ENCODE measurements at places on chromosomes 6 and 20.

DNA sequence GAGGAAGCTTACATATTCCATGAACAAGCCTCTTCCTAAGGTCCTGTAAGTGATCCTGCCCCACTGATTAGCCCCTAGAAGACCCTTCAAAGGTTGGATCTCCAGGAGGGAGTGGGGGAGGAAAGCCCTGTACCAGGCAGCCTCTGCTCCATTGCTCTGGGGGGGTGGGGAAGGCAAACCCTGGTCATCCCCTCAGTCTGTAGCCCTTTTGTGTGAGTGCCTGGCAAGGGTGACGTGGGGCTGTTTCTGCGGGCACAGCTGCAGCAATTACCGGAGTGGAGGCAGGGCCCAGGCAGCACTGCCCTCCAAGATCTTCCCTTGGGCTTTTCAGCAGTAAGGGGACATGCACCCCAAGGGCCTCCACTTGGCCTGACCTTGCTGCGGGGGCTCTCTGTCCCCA is at the start of gene MOG:
Gene MOG, plus strand, starts transcription at position 295 of the 400 bp plus-strand sequence. CDS start 118 bp downstream, outside the sequence.
- no peak for DNase-seq
- H3K36me3 ChIP-seq, result no peaks in the 10 kb centered on the region
- H3K4me3 ChIP-seq, result no peak within 1 kb of the TSS
- H3K4me1 ChIP-seq, result no peaks in the 10 kb centered on the region

- no peak overlapping the region for H3K4me3 ChIP-seq
- DNase-seq, result no peak
These were observed 5.4 kb downstream of the TRIM15 start for GRCh38 chr6:30168741-30169140.

GRCh38 chr6:26249957-26250697 is 114.9 kb upstream of the BTN3A2 start:
- peak; percentile 77 for DNase-seq
- H3K27ac ChIP-seq, result peak overlapping the region; percentile 74
- no peaks in the 10 kb centered on the region for H3K36me3 ChIP-seq

DNA sequence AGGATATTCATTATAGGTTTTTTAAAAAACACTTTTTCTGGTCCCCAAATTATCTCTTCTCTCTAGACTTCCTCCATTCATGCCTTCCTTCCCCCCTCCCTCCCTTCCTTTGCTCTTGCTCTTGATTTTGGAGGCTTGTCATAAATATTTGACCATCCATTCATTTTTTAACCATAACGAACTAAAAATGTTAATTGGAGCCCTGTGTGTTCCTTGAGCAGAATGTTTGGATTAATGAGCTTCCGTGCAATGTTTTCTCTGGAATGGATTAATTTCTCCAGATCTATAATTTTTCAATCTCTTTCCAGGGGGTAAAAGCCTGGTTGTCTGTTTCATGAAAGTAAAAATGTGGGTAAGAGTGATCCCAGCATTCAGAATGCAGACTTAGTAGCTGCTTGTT is 155.5 kb downstream of the ESR1 start:
- H3K4me3 ChIP-seq, result no peak overlapping the region
- DNase-seq, result no peak
- peaks cover 26% of the 10 kb centered on the region for H3K4me1 ChIP-seq
- no peak overlapping the region for H3K27ac ChIP-seq
- no peaks in the 10 kb centered on the region for H3K36me3 ChIP-seq

DNA sequence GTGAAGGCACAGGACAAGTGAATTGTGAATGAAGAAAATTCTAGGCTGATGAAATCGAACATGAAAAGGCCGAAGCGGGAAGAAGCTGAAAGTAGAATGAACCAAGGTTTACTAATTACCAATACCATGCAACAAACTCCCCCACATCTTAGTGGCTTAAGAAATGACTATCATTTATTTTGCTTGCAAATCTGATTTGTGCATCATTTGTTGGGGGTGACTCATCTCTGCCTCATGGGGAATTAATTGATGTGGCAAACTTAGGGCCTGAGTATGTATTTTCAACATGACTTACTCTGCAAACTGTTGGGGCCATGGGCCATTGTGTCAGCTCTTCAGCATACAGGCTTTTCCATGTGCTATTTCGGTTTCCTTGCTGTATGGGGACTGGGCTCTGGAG is 26.8 kb downstream of the PPP1R14C start:
- no peak overlapping the region for H3K4me3 ChIP-seq
- H3K27me3 ChIP-seq, result no peaks in the 10 kb centered on the region
- H3K4me1 ChIP-seq, result peaks cover 8% of the 10 kb centered on the region
- peak; percentile 87 for DNase-seq
- no peaks in the 10 kb centered on the region for H3K36me3 ChIP-seq

DNA sequence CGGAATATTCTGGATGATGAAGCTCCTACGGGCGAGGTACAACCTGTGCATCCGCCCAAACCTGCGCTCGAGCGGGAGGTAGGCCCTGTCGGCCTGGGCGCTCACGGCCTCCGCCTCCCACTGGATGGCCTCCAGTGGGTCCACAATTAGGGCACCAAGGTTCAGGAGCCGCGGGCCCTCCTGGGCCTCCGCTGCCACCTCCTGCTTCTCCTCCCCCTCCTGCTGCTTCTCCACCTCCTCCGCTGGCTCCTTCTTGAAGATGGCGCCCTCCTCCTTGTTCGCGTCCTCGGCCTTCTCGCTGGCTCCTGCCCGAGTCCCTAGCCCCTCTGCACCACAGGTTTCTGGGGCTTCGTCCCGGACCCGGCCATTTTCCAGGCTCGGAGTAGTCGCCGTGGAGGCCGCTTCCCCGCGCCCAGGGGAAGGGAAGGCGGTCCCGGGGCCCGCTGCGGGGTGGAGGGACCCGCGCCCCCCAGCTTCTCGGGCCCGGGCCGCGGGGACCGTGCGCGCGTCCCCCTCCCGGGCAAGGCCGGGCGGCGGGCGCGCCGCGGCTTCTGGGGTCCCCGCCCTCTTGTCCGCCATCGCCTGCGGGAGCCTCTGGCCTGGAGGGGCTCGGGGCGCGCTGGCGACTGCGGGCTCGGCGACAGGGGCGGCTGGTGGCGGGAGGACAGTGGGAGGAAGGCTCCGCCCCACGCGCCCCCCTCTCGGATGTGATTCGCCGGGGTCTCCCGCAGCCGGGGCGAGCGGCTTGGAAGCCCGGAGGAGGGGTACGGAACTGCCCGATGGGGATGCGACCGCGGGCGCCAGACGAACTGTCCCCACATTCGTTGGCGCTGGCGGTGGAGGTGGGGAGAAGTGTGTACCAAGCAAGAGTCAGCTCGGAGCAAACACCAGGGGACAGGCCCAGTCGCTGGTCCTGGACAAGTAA is 17.6 kb downstream of the PLAGL2 start:
- no peaks in the 10 kb centered on the region for H3K36me3 ChIP-seq
- H3K27me3 ChIP-seq, result no peaks in the 10 kb centered on the region
- H3K4me1 ChIP-seq, result peaks cover 13% of the 10 kb centered on the region

- H3K36me3 ChIP-seq, result no peaks in the 10 kb centered on the region
- no peak overlapping the region for H3K4me3 ChIP-seq
- DNase-seq, result no peak
- H3K27me3 ChIP-seq, result no peaks in the 10 kb centered on the region
- no peaks in the 10 kb centered on the region for H3K4me1 ChIP-seq
These were observed 215.1 kb upstream of the GGTLC1 start for GRCh38 chr20:24203526-24204183.

DNA sequence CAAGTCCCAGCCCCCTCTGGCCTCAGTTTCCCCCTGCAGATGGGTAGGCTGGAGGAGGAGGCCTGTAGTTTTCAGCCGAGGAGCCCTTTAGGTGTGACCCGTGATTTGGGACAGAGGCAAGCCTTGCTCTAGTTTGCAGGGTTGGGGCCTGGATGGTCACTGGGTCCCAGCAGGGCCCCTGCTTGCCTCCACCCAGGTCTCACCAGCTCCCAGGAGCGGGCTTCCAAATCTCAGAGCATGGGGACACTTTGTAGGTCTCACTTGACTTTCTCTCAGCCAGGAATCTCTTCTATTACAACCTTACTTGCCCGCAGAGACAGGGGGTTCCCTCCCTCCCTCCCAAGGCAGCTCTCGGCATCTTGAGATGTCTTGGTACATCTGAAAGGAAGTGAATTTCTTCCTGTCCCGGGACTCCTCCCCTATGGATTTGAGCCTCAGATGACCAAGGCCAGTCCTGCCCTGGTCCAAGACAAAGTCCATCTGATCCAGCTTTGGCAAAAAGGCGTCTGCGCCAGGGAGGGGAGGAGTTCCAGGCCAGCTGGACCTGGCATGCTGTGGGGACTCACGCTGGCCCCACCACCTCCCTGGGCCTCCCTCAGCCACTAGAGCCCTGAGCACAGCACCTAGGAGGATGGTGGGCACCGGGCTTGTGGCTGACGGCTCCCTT is 47.4 kb downstream of the SRC start:
- no peak overlapping the region for H3K4me3 ChIP-seq
- no peaks in the 10 kb centered on the region for H3K4me1 ChIP-seq
- H3K27ac ChIP-seq, result no peak overlapping the region
- DNase-seq, result peak; percentile 74
- peaks cover 30% of the 10 kb centered on the region for H3K36me3 ChIP-seq

- H3K27me3 ChIP-seq, result no peaks in the 10 kb centered on the region
- H3K27ac ChIP-seq, result no peak overlapping the region
- DNase-seq, result no peak
These were observed 68.6 kb downstream of the CDK19 start for GRCh38 chr6:110746680-110747079.

DNA sequence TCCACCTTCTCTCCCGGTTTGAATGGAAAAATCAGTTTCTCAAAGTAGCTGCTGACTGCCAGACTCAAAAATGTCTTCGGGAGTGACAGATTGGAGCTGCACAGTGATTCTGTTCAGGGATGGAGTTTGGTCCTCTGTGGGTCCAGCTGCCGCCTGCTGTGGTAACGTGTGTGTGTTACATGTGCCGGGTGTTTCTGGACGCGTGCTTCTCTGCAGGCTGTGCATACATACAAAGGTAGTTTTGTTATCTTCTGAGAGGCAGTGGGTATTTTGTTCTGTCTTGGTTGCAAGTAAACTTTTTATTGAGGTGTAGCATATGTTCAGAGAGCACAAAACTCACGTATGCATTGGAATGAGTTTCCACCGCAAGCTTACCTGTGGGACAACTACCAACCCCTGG is 41.3 kb upstream of the NAA20 start:
- H3K4me3 ChIP-seq, result peak overlapping the region; percentile 95
- H3K4me1 ChIP-seq, result peaks cover 56% of the 10 kb centered on the region
- H3K36me3 ChIP-seq, result peaks cover 4% of the 10 kb centered on the region
- peak overlapping the region; percentile 90 for H3K27ac ChIP-seq

DNA sequence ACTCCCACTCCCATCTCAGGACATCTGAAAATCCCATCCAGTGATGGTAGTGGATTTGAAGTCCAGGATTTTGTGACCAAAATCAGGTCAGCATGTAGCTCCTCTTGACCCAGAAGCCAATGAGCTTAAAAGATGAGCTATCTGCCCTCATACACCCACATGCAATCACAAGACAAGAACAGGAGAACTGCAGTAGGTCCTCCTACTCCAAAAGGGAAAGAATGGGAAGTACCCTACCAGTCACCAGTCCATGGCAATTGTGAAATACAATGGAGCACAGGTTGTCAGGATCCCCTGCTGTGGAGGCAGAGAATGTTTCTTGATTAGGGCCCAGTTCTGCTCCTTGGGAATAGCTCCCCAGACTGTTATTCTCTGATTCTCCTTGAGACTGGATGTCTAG is 347.3 kb upstream of the CNR1 start:
- no peak for DNase-seq
- H3K27ac ChIP-seq, result no peak overlapping the region
- no peaks in the 10 kb centered on the region for H3K4me1 ChIP-seq
- no peak overlapping the region for H3K4me3 ChIP-seq
- no peaks in the 10 kb centered on the region for H3K36me3 ChIP-seq

- no peaks in the 10 kb centered on the region for H3K36me3 ChIP-seq
- no peak overlapping the region for H3K27ac ChIP-seq
- H3K4me3 ChIP-seq, result no peak overlapping the region
- H3K27me3 ChIP-seq, result no peaks in the 10 kb centered on the region
- no peaks in the 10 kb centered on the region for H3K4me1 ChIP-seq
These were observed 16.1 kb upstream of the LMBRD1 start for GRCh38 chr6:69812746-69813427.

DNA sequence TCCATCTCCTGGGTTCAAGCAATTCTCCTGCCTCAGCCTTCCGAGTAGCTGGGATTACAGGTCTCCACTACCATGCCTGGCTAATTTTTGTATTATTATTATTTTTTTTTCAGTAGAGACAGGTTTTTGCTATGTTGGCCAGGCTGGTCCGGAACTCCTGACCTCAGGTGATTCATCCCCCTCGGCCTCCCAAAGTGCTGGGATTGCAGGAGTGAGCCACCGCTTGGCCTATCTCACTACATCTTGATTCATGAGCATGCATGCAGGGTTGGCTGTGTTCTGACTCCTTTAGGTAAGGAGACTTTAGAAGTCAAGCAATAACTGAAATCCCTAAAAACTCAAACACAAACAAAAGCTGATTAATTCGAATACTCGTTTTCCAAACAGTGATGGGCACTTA is 80.9 kb downstream of the GJA1 start:
- no peak overlapping the region for H3K4me3 ChIP-seq
- H3K27ac ChIP-seq, result peak overlapping the region; percentile 84
- no peaks in the 10 kb centered on the region for H3K36me3 ChIP-seq
- H3K4me1 ChIP-seq, result peaks cover 29% of the 10 kb centered on the region
- DNase-seq, result no peak
- H3K27me3 ChIP-seq, result no peaks in the 10 kb centered on the region

DNA sequence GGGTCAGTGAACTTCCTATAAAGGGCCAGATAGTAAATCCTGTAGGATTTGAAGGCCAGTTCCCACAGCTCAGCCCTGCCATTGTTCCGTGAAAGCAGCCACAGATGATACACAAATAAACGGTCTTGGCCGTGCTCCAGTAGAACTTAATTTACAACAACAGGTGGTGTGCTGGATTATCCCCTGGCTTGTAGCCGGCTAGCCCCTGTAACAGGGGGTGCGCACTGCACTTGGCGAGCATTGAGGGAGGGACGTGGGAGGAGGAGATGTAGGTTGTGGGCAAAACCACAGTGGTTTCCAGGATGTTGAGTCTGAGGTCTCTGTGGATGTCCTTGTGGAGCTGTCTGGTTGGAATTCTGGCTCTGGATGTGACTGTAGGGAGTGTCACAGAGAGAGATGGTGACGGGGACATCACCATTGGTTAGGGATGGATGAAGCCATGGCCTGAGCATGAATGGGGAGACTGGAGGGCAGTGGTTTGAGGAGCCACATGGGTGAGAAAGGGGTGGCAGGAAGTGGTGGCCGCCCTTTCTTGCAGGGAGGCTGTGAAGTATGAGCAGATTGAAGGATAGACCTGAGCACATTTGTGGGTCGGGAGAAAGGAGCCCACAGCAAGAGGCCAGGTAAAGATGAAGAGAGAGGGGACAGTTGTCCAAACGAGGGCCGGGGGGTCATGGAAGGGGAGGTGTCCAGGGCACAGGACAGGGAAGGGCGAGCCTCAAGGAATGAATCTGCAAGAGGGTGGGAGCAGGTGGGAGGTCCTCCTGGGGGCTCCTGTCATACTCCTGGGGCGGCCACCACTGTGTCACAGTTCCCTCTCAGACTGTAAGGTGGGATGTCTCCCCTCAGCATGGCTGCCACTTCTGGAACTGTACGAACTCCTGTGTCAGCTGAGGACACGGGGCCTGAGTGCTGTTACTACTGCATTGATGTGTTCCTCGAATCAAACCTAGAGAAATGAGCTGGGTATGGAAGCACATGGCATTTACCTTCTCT is 53.6 kb downstream of the CDH26 start:
- no peak overlapping the region for H3K27ac ChIP-seq
- no peaks in the 10 kb centered on the region for H3K27me3 ChIP-seq
- H3K4me1 ChIP-seq, result no peaks in the 10 kb centered on the region
- peak; percentile 32 for DNase-seq

GRCh38 chr6:139287868-139288267 is 3.9 kb downstream of the TXLNB start:
- no peaks in the 10 kb centered on the region for H3K36me3 ChIP-seq
- H3K4me1 ChIP-seq, result peaks cover 1% of the 10 kb centered on the region
- H3K27me3 ChIP-seq, result no peaks in the 10 kb centered on the region
- no peak for DNase-seq
- H3K4me3 ChIP-seq, result no peak overlapping the region

GRCh38 chr20:38642498-38642897 is 40.9 kb downstream of the ARHGAP40 start:
- no peak for DNase-seq
- no peak overlapping the region for H3K4me3 ChIP-seq
- H3K27ac ChIP-seq, result no peak overlapping the region
- H3K4me1 ChIP-seq, result no peaks in the 10 kb centered on the region

Data from osteoblast (primary cell).